ENCODE measurements at places on chromosomes 6 and 20.

DNA sequence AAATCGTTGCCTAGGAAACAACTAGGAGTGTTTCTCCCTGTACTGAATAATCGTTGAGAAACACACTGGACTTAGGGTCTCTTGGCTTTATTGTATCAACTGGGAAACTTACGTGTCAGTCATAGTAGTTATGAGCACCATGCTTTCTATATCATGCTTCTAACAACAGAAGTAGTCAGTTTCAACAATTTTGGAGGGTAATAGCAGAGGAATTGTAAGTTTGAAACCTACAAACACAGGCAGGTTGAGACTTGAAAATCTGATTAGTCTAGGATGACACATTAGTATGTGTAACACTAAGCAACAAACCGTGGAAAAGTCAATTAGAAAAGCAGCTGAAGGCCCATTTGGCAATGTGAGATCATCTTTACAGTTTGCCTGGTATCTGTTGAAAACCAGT is 43.9 kb upstream of the FABP7 start:
- no peak for DNase-seq

GRCh38 chr6:52221302-52221701 is 23.0 kb downstream of the IL17F start:
- DNase-seq = no peak

- DNase-seq = peak; percentile 58
Measured at GRCh38 chr6:166307082-166308032, 835 bp downstream of the PRR18 start.

GRCh38 chr6:7172649-7173048 is 64.9 kb downstream of the RREB1 start:
- no peak for DNase-seq

DNA sequence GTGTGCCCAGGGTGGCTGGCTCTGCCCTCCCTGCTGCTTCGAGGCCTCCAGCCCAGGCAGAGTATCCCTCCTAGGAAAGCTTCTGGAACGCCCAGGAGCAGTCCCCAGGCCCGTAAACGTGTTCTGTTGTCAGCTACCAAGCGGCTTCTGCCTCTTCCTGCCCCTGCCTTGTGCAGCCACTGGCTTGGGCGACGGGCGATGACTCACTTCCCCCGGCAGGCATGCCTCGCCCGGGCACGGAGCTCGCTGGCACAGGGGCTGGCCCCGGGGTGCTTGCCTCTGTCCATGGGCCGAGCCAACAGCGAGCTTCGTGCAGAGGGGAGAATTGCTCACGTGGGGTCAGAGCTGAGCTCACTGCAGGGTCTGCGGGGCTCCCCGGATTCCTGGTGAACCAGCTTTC is 86.7 kb upstream of the THBS2 start:
- DNase-seq = no peak

DNA sequence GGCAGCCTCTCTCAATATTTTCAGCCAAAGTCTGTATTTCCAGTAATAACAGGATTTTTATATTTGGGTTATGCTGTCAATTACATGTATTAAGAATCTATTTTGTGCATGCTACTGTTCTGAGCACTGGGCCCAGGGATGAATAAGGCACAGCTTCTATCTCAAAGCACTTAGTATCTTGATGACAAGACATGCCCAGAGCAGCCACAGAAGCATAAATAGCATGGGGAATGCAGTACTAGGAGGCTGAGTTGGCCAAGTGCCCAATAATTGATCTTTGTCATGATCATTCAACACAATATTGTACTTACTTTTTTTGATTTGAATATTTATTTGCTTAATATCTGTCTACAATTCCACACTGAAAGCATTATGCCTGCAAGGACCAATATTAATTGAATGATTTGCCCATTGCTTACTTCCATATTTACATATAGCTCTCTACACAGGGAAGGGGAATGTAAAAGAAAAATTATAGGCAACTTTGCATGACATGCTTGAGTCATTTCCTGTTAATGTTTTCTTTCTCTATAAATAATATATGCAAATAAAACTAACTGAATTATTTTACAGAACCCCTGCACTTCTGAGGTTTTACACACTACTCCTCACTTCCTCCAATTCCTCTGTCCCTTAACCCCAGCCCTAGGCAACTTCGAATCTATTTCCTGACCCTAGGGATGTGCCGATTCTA is 298.9 kb upstream of the BMP2 start:
- DNase-seq = no peak

- no peak for DNase-seq
Measured at GRCh38 chr20:8121666-8122065, 10.4 kb upstream of the PLCB1 start.

GRCh38 chr6:24740861-24741260 is 21.9 kb upstream of the C6orf62 start:
- no peak for DNase-seq

DNA sequence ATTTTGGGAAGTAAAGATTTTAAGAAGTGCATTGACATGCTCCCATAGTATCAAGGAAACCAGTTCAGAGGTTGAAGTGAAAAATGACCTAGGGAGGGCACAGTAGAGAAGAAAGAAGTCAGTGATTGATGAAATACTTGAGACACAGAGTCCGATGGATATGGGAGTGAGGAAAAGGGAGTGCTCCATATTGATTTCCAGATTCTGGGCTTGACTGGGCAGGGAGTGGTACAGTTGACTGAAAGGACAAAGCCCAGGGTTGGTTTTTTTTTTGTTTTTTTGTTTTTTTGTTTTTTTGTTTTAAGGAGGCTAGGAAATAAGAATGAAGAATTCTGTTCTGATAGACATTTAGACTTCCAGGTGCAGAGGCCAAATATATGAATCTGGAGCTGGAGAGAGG is 86.7 kb upstream of the RIN2 start:
- no peak for DNase-seq

DNA sequence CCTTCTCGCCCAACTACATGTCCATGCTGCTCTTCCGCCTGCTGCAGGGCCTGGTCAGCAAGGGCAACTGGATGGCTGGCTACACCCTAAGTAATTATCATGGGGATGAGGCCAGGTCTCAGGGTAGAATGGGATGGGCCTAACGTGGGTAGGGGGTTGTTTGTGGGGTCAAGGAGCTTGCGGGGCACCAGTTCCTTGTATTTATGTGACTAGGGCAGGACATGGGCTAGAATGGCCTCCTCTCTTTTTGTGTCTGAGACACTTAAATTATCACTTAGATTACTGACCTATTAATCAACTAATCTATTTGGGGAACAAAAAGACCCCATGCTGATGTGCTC is 10.7 kb downstream of the SLC22A1 start:
- DNase-seq = no peak

Measured in HuH-7 (cell line).